Osteoblast (primary cell): ENCODE measurements at places on chromosomes 2 and 18. TPM values are rescaled to one million over a fixed set of nuclear protein-coding genes. Genes with fewer than 3 reads are reported as not detected.

DNA sequence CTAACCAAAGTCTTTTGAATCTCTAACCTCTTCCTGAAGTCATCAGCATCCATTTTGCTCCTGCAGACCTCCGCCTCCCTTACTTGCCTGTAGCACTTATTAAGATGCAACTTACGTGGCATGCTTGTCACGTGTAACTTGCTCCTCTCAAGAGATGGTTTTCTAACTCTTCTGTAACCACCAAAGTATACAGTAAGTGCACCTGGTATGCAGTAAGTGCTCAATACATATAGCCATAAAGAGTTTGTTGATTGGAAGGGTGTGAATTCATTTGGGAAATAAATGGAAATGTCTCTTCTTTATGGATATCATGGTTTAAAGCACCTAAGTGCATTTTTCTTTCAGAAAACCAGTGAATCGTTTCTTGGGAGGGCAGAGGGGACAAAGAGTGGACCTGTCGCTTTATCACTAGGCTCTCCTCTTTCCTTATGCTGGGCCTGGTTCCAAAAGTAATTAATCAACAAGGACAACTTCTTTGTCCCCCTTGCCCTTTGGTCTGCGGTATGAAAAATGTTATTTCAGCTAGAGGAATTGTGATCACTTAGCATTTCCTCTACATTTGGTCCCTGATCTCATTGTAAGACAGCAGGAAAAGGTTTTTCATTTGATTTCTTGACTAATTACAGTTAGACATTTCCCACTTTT is 370.0 kb upstream of the SPRED2 start:
- H3K36me3 ChIP-seq, result no peaks in the 10 kb centered on the region
- H3K4me1 ChIP-seq, result no peaks in the 10 kb centered on the region
- no peaks in the 10 kb centered on the region for H3K27me3 ChIP-seq
- no peak overlapping the region for H3K27ac ChIP-seq
- H3K4me3 ChIP-seq, result no peak overlapping the region

DNA sequence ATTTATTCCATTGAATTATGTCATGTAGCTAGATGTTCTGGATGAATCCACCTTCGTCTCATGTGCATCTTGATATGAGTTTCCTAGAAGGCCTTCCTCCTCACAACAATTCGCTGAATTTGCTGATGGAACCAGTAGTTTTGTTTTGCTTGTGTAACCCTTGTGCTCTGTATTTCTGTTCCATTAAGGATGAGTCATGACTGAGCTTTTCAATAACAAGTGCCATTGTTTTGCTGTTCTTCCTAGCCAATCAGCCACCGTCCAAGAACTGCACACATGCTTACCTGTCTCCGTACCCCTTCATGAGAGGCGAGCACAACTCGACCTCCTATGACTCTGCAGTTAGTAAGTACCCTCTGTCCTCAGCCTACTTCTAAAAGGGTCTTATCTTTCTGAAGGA is 2.3 kb downstream of the TMEM182 start:
- H3K27ac ChIP-seq, result no peak overlapping the region
- H3K4me1 ChIP-seq, result no peaks in the 10 kb centered on the region
- no peak for DNase-seq

CXCR4 gene
- under 0.01 TPM in 2 replicates for total RNA-seq

GRCh38 chr2:147712051-147712450 is 132.8 kb upstream of the ACVR2A start:
- H3K36me3 ChIP-seq, result no peaks in the 10 kb centered on the region
- H3K27ac ChIP-seq, result no peak overlapping the region
- DNase-seq, result no peak
- no peaks in the 10 kb centered on the region for H3K4me1 ChIP-seq

- H3K27me3 ChIP-seq, result no peaks in the 10 kb centered on the region
- no peaks in the 10 kb centered on the region for H3K36me3 ChIP-seq
- no peaks in the 10 kb centered on the region for H3K4me1 ChIP-seq
- no peak for DNase-seq
Measured at GRCh38 chr2:164351536-164351935, 269.7 kb downstream of the GRB14 start.

LRRTM1 gene
- total RNA-seq, result 0.29 TPM in 1 of 2 replicates, not detected in the other

DNA sequence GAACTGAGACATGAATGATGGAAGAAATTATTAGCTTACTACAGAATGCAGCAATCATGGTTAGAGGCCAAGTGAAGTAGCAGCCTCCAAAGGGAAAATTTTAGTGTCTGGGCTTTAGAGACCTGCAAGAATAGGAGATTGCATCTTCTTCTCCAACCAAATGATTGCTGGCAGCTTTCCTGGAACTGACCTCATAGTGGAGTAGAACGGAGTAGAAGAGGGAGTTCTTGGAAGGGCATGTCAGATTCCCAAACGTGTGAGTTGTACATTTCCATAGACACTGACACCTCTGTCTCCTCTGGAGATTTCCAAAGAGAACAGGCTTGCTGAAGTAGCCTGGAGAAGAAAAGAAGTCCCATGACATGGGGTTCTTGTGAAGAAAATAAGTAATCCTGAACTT is 169.8 kb upstream of the ERBB4 start:
- no peaks in the 10 kb centered on the region for H3K27me3 ChIP-seq
- H3K4me1 ChIP-seq, result no peaks in the 10 kb centered on the region
- no peak overlapping the region for H3K27ac ChIP-seq
- H3K4me3 ChIP-seq, result no peak overlapping the region

DNA sequence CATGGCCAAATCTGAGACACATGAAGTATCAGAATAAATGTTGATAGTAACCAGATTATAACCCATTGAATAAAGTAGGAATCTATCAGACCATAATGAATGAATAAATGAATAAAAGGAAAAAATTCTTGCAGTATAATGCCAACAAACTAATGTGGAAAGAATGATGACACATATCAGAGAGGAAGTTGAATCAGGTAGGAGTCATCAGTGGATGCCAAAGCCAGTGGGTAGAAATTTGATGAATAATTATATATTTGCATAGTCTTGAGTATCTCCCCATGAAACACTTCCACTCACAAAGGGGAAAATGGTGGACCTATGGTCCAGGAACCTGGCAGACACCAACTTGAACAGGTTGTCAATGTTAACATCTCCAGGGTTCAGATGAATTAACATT is 68.6 kb downstream of the GALNT3 start:
- H3K4me3 ChIP-seq, result no peak overlapping the region
- peak; percentile 54 for DNase-seq
- peak overlapping the region; percentile 61 for H3K27ac ChIP-seq
- no peaks in the 10 kb centered on the region for H3K27me3 ChIP-seq

DNA sequence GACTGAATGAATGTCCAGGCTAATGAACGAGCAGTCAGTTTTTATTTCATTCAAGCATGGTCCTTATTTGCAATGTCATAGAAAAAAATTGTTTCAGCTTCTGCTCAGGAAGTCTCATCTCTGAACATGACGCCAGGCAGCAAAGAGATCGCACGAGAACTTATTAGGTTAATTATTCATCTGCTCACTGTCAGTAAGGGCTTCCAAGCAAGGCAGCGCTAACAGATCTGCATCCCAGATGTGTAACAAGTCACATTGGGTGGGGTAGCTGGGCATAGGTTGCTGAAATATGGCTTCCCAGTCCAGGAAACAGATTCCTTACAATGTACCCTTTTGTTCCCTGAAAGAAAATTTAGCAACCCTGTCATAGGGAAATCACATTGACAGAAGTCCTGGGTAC is 63.5 kb downstream of the ANKRD44 start:
- H3K27ac ChIP-seq, result no peak overlapping the region
- no peak overlapping the region for H3K4me3 ChIP-seq
- H3K4me1 ChIP-seq, result peaks cover 11% of the 10 kb centered on the region
- H3K27me3 ChIP-seq, result no peaks in the 10 kb centered on the region
- no peaks in the 10 kb centered on the region for H3K36me3 ChIP-seq

DNA sequence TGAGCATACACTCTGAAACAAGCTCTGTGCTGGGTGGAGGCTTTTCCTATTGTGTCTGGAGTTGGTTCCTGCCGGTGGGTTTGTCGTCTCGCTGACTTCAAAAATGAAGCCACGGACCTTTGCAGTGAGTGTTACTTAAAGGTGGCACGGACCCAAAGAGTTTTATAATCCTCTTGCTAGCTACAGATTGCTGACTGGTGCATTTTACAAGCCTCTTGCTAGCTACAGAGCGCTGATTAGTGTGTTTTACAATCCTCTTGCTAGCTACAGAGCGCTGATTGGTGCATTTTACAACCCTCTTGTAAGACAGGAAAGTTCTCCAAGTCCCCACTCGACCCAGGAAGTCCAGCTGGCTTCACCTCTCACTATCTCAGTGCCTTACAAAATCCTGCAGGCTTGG is 15.3 kb downstream of the DCDC2C start:
- no peaks in the 10 kb centered on the region for H3K27me3 ChIP-seq
- H3K4me1 ChIP-seq, result no peaks in the 10 kb centered on the region
- no peaks in the 10 kb centered on the region for H3K36me3 ChIP-seq
- no peak overlapping the region for H3K27ac ChIP-seq
- H3K4me3 ChIP-seq, result no peak overlapping the region
- DNase-seq, result no peak

GRCh38 chr2:17947113-17947512 is 68.6 kb downstream of the KCNS3 start:
- H3K4me1 ChIP-seq, result no peaks in the 10 kb centered on the region
- no peaks in the 10 kb centered on the region for H3K36me3 ChIP-seq
- H3K27ac ChIP-seq, result no peak overlapping the region
- no peak overlapping the region for H3K4me3 ChIP-seq

DNA sequence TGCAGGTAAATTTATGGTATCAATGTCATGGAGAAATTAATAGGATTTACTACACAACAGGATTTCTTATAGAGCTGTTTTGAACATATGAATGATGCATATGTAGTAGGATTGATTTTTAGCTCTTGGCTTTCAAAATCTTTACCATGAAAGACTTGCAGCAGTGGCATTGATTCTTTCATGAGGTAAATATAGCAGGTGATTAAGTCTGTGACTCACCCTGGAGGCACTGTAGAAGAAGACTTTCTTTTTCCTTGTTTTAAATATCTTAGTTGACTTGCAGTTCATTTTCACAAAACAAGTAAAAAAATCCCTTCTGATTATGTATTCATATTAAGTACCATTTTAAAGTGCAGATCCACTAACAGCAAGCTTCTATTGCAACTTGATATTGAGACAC is 463.0 kb downstream of the FBXO15 start:
- H3K4me3 ChIP-seq, result no peak overlapping the region
- peaks cover 10% of the 10 kb centered on the region for H3K4me1 ChIP-seq
- no peak overlapping the region for H3K27ac ChIP-seq
- no peaks in the 10 kb centered on the region for H3K36me3 ChIP-seq
- peak; percentile 42 for DNase-seq

- H3K36me3 ChIP-seq, result no peaks in the 10 kb centered on the region
- H3K4me3 ChIP-seq, result no peak overlapping the region
Measured at GRCh38 chr2:151239624-151240023, 22.0 kb downstream of the RBM43 start.

CTAGE1 gene
- under 0.01 TPM in 1 of 2 replicates, not detected in the other for total RNA-seq

DNA sequence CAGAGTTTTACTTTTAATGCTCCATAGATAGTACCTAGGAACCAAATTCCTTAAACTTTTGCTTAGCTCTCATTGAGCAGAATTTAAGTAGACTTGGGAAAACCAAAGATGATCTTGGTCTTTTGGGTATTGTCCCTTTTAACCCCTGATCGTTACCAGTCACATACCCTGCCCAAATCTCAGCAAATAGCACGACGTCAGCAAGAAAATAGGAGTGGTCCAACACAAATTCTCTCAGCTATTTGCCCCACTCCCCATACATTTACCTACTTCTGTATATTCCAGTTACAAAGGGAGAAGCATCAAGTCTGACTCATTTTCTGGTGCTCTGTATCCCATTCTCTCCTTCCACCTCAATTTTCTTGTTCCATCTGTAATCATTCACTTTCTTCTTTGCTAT is 387.3 kb downstream of the CCDC85A start:
- H3K4me3 ChIP-seq, result no peak overlapping the region
- H3K27ac ChIP-seq, result no peak overlapping the region
- H3K36me3 ChIP-seq, result no peaks in the 10 kb centered on the region
- DNase-seq, result no peak

GRCh38 chr2:156695595-156695994 is 259.4 kb downstream of the GPD2 start:
- H3K27ac ChIP-seq, result no peak overlapping the region
- no peak for DNase-seq
- no peaks in the 10 kb centered on the region for H3K4me1 ChIP-seq
- no peaks in the 10 kb centered on the region for H3K36me3 ChIP-seq
- no peak overlapping the region for H3K4me3 ChIP-seq
- no peaks in the 10 kb centered on the region for H3K27me3 ChIP-seq

BOLL gene
- not detected in 2 replicates for total RNA-seq

DNA sequence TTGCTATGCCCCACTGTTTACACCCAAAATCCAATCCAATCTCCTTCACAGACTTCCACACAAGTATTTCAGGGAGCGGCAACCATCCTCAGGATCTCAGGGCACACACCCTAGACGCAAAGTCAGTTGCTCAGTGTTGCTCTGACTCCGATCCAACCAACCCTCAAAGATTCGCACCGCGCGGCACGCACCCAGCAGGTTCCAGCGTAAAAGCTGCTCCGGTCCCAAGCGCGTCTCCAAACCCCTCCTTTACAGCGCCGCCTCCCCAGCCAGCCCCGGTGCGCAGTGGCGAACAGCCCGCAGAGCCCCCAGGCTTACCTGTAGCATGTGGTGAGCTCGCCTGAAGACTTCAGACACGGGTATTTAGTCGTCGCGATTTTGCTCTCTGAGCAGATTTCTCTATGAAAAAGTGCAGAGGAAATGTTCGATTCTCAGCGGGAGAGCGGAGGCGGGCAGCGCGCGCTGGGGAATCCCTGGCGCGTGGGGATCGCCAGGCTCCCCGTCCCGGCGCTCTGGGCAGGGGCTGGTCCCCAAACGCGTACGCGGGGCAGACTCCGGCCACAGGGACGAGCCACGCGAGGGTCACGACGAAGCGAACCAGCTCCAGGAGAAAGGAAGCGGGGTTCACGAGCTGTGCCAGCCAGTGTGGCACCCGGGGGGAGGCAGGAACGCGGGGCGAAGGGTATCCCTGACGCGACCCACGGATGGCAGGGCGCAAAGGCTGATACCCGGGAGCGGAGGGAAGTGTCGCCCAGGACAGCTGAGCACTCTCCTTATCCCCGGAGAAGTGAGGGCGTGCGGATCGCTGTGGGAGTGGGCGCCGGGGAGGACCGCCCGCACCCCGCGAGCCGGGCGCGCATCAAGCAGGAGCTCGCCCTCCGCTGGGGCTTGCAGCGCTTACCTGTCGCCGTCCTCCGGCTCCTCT is 650 bp downstream of the CCBE1 start:
- DNase-seq, result no peak
- peak overlapping the region; percentile 77 for H3K27ac ChIP-seq
- H3K27me3 ChIP-seq, result no peaks in the 10 kb centered on the region
- peaks cover 33% of the 10 kb centered on the region for H3K4me1 ChIP-seq

CLEC4F gene
- not detected in 2 replicates for total RNA-seq

- no peak overlapping the region for H3K27ac ChIP-seq
- DNase-seq, result no peak
- H3K36me3 ChIP-seq, result no peaks in the 10 kb centered on the region
- H3K27me3 ChIP-seq, result no peaks in the 10 kb centered on the region
- no peak overlapping the region for H3K4me3 ChIP-seq
Measured at GRCh38 chr2:239892441-239893235, 132.5 kb downstream of the NDUFA10 start.

DNA sequence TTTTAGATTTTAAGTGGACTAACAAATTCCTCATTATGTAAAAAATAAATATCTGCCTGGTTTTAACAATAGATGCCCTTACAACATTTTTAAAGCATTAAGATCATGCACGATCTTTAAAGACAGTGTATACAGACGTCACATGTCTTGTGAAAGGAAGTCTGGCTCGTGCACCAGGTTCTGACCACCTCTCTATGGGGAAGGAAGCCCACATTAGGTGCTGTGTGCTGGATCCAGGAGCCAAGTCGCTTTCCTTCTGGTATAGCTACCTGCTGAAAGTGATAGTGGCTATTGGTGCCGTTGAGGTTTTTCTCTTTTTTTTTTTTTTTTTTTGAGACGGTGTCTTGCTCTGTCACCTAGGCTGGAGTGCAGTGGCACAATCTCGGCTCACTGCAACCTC is 116.5 kb downstream of the NCK2 start:
- DNase-seq, result no peak
- peaks cover 7% of the 10 kb centered on the region for H3K4me1 ChIP-seq
- no peaks in the 10 kb centered on the region for H3K36me3 ChIP-seq
- H3K27ac ChIP-seq, result no peak overlapping the region
- H3K27me3 ChIP-seq, result no peaks in the 10 kb centered on the region
- H3K4me3 ChIP-seq, result no peak overlapping the region
